Right atrium auricular region (tissue), 2 donors: ENCODE measurements at places on chromosomes 3 and 15. TPM values are rescaled to one million over a fixed set of nuclear protein-coding genes. Genes with fewer than 3 reads are reported as not detected.

The P2RY14 gene
- total RNA-seq: 3.6 TPM

The POC1A gene
- total RNA-seq: 0.78 TPM

The GDPGP1 gene
- total RNA-seq: 8.6 TPM

The PPP2R3A gene
- 71.9 TPM for total RNA-seq

The SHQ1 gene
- total RNA-seq: 19.5 TPM

The MEX3B gene
- 1.9 TPM for total RNA-seq

The PRKCD gene
- total RNA-seq: 14.8 TPM

The COL6A5 gene
- total RNA-seq: not detected
